Calu3 (cell line): ENCODE measurements at places on chromosomes 12 and 14.

GRCh38 chr14:49493557-49493956, 92.6 kb downstream of the RPS29 start:
- H3K36me3 ChIP-seq: no peaks in the 10 kb centered on the region
- no peak for DNase-seq
- H3K4me3 ChIP-seq: no peak overlapping the region
- no peaks in the 10 kb centered on the region for H3K4me1 ChIP-seq
- no peak overlapping the region for H3K27ac ChIP-seq

DNA sequence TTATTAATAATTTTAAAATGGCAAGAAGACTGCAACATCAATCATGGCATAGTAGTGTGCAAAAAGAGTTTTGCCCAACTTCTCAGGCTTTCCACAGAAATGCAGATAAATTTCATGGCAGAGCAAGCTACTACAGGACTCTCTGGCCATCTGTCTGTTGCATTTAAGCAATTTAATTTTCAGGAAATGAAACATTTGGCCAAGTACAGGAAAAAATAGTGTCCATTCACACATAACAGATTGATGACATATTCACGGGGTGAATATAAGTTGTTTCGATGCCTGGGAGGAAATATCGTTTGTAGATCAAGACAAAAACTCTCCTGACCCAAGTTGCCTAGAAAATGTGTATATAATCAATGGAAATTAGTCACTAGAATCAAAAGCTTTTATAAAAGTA, 324.0 kb downstream of the PRKD1 start:
- H3K27ac ChIP-seq: no peak overlapping the region
- no peaks in the 10 kb centered on the region for H3K36me3 ChIP-seq
- H3K4me1 ChIP-seq: peaks cover 12% of the 10 kb centered on the region
- no peak overlapping the region for H3K4me3 ChIP-seq
- no peaks in the 10 kb centered on the region for H3K27me3 ChIP-seq
- no peak for DNase-seq

- no peak overlapping the region for H3K27ac ChIP-seq
- peaks cover 55% of the 10 kb centered on the region for H3K36me3 ChIP-seq
- H3K27me3 ChIP-seq: no peaks in the 10 kb centered on the region
- no peak for DNase-seq
- H3K4me3 ChIP-seq: no peak overlapping the region
These were observed 52.5 kb downstream of the MAPKAPK5 start for GRCh38 chr12:111894556-111894955.

GRCh38 chr14:35727764-35728163, 81.3 kb downstream of the RALGAPA1 start:
- peaks cover 8% of the 10 kb centered on the region for H3K4me1 ChIP-seq
- H3K4me3 ChIP-seq: no peak overlapping the region
- no peak for DNase-seq
- H3K27me3 ChIP-seq: no peaks in the 10 kb centered on the region

- peaks cover 32% of the 10 kb centered on the region for H3K36me3 ChIP-seq
- peak overlapping the region; percentile 41 for H3K4me3 ChIP-seq
- no peak for DNase-seq
- peaks cover 19% of the 10 kb centered on the region for H3K27me3 ChIP-seq
These were observed 6.3 kb downstream of the SLC25A47 start for GRCh38 chr14:100329233-100330006.

DNA sequence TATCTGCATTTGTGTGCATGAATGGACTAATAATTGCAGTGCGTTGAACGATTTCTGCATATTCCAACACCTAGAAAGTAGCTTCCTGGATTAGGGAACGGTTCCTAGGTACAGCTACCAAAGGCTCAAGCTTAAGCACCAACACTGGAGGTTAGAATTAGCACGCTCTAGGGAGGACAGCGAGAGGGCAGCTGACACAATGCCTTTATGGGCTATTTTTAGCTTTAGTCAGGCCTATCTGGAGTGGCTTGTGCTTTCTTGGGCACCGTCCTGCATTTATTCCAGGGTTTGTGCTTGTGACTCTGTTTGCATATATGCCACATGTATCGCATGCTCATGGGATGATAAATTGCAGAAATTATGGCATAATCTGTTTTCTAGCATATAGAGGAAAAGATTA, 13.7 kb downstream of the ETV6 start:
- no peak for DNase-seq
- peaks cover 43% of the 10 kb centered on the region for H3K4me1 ChIP-seq
- H3K27ac ChIP-seq: no peak overlapping the region
- peaks cover 14% of the 10 kb centered on the region for H3K36me3 ChIP-seq
- H3K27me3 ChIP-seq: no peaks in the 10 kb centered on the region
- no peak overlapping the region for H3K4me3 ChIP-seq

- no peaks in the 10 kb centered on the region for H3K4me1 ChIP-seq
- peak; percentile 16 for DNase-seq
- H3K36me3 ChIP-seq: peaks cover 42% of the 10 kb centered on the region
- peak overlapping the region; percentile 66 for H3K27ac ChIP-seq
- no peaks in the 10 kb centered on the region for H3K27me3 ChIP-seq
These were observed 1.1 kb downstream of the BTBD6 start for GRCh38 chr14:105249182-105250007.

DNA sequence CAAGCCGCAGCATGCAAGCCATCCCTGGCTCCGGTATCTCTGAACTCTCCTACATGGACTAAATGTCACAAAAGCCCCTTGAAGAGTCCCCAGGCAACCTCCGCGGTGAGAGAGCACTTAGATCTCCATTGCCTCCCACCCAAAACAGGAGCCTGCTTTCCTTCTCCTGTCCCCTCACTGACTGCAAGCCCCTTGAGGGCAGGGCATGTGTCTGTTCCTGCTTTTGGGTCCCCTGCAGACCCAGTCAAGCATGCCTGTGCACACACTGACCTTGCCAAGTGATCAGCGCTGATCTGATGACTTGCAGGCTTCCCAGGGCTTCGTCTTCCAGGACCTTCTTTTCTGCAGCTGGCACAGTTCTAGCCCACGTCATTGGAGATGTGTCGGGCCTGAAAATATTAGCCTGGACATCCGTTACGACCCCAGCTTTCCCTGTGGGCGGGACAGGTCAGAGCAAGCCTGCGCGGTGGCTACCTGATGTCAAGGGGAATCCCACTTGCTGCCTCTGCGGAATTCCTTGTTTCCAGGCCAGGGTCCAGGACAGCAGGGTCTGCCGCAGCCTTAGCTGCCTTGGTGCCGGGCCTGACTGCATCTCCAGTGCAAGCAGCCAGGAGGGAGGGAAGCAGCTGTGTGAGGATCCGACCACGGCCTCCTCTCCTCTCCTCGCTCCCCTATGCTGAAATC, 92.5 kb downstream of the FBXL14 start:
- H3K36me3 ChIP-seq: peaks cover 6% of the 10 kb centered on the region
- H3K4me3 ChIP-seq: no peak overlapping the region
- DNase-seq: no peak
- no peaks in the 10 kb centered on the region for H3K4me1 ChIP-seq

DNA sequence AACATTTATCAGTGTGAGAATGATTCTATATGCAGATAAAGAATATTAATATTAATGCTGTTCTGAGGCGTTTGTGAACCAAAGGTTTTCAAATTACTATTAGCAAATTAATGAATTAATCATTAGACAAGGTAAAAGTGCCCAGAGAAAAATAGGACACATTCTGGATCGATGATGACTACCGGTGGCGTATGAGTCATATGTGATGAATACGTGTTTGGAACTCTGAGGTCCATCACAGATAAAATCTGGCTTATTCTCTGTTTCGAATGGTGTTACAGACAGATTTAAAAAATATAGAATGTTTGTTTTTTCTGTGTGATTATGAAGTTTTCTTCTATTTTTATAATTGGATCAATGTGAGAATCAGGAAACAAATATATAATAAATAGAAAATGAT, 79.2 kb upstream of the RTL1 start:
- H3K27me3 ChIP-seq: no peaks in the 10 kb centered on the region
- peak; percentile 23 for DNase-seq
- peaks cover 6% of the 10 kb centered on the region for H3K36me3 ChIP-seq

GRCh38 chr14:105761842-105762241, 235.5 kb downstream of the TMEM121 start:
- H3K27me3 ChIP-seq: peaks cover 78% of the 10 kb centered on the region
- H3K4me3 ChIP-seq: no peak overlapping the region
- no peaks in the 10 kb centered on the region for H3K4me1 ChIP-seq
- H3K36me3 ChIP-seq: no peaks in the 10 kb centered on the region
- DNase-seq: no peak

- no peaks in the 10 kb centered on the region for H3K27me3 ChIP-seq
- no peaks in the 10 kb centered on the region for H3K36me3 ChIP-seq
- no peak overlapping the region for H3K4me3 ChIP-seq
- DNase-seq: no peak
- no peaks in the 10 kb centered on the region for H3K4me1 ChIP-seq
- H3K27ac ChIP-seq: no peak overlapping the region
These were observed 369.1 kb downstream of the NPAS3 start for GRCh38 chr14:33307691-33308251.

DNA sequence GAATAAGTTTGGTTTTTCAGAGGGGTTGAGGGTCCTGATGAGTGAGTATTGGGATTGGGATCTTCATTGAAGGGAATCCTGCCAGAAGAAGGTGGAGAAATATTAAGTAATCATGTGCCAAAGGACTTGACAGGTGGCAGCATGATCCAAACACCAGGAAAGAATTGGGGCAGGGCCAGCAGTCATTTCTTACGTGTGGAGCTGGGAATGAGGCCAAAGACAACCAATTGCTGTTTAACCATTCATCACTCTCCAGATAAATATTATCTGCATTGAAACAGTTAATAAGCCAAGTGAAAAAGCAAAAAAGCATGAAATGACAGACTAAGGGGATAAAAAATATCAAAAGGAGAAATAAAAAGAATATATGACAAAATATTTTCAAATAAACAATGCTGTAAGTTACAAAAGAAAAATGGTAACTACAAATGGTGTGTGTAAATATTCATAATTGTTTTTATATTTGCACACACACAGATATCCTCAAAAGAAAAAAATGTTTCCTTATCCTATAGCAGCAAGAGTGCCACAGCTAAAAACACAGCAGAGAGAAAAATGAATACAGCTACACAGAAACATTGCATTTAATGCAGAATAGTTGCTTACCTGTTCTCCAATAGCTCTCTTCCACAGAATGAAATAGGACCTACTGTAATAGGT, 26.2 kb downstream of the C2CD5 start:
- H3K4me3 ChIP-seq: no peak overlapping the region
- peak; percentile 50 for DNase-seq
- H3K27me3 ChIP-seq: no peaks in the 10 kb centered on the region
- H3K36me3 ChIP-seq: peaks cover 5% of the 10 kb centered on the region
- H3K4me1 ChIP-seq: peaks cover 17% of the 10 kb centered on the region

DNA sequence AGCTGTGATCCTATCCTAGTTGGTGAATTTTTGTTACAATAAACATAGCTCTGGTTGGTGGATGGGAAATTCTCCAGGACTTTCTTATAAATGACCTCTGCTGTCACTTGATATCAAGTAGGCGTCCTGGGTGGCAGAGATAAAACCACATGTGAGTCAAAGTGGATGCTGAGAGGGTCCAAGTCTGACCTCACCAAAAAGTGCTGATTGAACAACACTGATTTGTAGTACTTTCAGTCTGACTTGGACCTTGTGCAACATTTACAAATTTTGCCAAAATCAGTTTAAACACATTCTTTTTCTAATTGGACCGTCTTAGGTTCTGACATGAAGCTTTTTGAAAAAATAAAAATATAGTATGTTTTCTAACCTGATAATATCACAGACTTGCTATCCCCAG, 585.6 kb downstream of the GALC start:
- no peaks in the 10 kb centered on the region for H3K27me3 ChIP-seq
- H3K27ac ChIP-seq: no peak overlapping the region
- no peak overlapping the region for H3K4me3 ChIP-seq
- no peak for DNase-seq

DNA sequence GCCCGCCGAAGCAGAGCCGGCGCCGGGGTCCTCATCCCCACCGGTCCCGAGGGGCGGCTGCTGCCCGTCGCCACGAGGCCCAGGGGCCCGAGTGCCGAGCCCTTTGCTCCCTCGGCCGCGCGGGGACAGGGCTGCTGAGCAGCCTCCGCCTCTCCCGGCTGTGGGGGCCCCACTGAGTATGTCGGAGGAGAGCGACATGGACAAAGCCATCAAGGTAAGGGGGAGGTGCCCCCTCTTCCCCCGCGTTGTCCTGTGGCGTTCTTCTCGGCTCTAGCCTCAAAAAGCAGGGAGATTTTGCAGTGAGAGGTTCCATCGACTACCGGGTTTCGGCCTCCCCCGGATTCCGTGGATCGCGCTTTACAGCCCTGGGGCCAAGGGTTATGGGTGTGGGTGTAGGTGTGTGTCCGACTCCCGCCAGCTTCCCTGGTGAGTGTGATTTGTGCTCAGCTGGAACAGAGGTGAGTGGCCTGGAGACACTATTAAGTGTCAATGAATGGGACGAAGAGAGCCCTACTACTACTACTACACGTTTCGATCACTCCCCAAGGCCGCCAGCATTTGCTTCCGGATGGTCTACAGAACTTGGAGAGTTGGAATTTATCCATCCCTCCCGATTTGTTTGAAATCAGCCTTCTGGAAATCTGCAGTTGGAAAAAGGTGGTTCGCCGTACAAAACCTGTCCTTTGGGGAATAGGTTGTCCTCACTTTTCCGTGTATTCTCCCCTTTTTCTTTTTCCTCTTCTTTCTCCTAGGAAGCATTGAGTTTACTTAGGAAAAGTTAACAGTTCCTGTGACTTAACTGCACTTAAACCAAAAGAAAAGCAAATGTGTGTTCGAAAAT, 748 bp downstream of the MAPKAPK5 start:
- H3K4me3 ChIP-seq: peak overlapping the region; percentile 92
- peak; percentile 31 for DNase-seq
- H3K27me3 ChIP-seq: no peaks in the 10 kb centered on the region

- no peak overlapping the region for H3K27ac ChIP-seq
- no peak overlapping the region for H3K4me3 ChIP-seq
- peaks cover 89% of the 10 kb centered on the region for H3K27me3 ChIP-seq
- DNase-seq: peak; percentile 10
- H3K36me3 ChIP-seq: no peaks in the 10 kb centered on the region
These were observed 15.5 kb upstream of the FKBP4 start for GRCh38 chr12:2779281-2779680.

GRCh38 chr12:110249716-110250225, 31.3 kb upstream of the ATP2A2 start:
- H3K4me1 ChIP-seq: peaks cover 55% of the 10 kb centered on the region
- H3K4me3 ChIP-seq: peak overlapping the region; percentile 62
- no peaks in the 10 kb centered on the region for H3K27me3 ChIP-seq
- peaks cover 18% of the 10 kb centered on the region for H3K36me3 ChIP-seq
- H3K27ac ChIP-seq: peak overlapping the region; percentile 95

GRCh38 chr14:106222311-106222710, 695.9 kb downstream of the TMEM121 start:
- H3K4me1 ChIP-seq: no peaks in the 10 kb centered on the region
- no peaks in the 10 kb centered on the region for H3K36me3 ChIP-seq
- peaks cover 89% of the 10 kb centered on the region for H3K27me3 ChIP-seq
